GDM1 (cell line): ENCODE measurements at places on chromosomes 3 and 15.

- no peak for DNase-seq
Observed at GRCh38 chr3:78398401-78398800, 1358.5 kb downstream of the ROBO2 start.

GRCh38 chr3:102178817-102179216 lies 256.0 kb upstream of the ZPLD1 start:
- no peak for DNase-seq

- DNase-seq, result no peak
Observed at GRCh38 chr3:4033296-4033695, 234.1 kb downstream of the LRRN1 start.

- no peak for DNase-seq
Observed at GRCh38 chr3:22175947-22176346, 424.9 kb upstream of the ZNF385D start.

DNA sequence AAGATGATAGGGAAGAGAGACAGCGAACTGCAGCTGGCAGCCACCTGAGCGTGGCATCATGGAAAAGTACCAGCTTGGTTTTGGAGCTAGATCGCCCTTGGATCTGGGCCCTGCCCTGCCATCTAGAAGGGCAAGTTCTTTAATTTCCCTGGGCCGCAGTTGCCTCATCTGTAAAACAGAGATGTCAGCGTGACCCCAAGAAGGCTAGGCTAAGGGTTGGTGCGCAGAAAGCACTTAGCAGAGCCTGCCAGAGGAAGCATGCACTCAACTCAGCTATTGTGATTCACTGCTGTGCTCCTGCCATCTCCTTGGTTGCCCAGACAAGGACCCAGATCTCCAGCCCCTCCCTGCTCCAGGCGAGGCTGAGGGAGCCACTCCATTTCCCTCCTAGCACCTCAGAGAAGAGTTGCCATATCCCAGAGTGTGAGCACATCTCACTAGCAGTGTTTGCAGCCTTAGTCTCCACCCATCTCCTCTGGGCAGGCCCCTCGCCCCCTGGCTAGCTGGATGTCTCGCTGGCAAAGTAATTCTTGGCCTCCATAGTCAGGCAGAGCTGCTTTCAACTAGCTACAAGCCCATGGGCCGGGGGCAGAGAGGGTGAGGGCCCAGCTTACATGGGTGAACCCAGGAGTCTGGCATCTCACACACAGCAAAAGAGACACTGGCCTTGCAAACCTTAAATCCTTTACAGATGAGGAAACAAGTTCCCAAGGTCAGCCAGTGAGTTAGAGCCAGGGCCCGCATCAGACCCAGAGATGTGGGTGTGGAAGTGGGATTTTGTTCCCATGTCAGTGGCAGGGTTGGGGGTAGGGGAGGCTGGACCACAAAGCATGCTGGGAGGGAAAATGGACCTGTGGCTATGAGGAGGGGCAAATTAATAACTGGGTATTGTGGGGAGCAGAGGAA lies 280.7 kb upstream of the TLE3 start:
- no peak for DNase-seq

DNA sequence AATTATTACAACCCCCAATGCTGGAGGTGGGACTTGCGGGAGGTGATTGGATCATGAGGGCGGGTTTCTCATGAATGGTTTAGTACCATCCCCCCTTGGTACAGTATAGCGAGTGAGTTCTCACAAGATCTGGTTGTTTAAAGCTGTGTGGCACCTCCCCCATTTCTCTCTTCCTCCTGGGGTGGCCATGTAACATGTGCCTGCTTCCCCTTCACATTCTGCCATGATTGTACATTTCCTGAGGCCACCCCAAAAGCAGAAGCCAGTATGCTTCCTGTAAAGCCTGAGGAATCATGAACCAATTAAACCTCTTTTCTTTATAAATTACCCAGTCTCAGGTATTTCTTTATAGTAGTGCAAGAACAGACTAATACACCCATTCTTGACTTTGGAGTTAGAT lies 20.3 kb upstream of the PROK2 start:
- peak; percentile 25 for DNase-seq

- DNase-seq, result no peak
Observed at GRCh38 chr3:147943265-147943945, 534.2 kb downstream of the ZIC1 start.

GRCh38 chr3:116000311-116000710 lies 377.0 kb downstream of the GAP43 start:
- DNase-seq, result no peak

GRCh38 chr15:79872358-79873017 lies 24.3 kb downstream of the MTHFS start:
- peak; percentile 46 for DNase-seq

DNA sequence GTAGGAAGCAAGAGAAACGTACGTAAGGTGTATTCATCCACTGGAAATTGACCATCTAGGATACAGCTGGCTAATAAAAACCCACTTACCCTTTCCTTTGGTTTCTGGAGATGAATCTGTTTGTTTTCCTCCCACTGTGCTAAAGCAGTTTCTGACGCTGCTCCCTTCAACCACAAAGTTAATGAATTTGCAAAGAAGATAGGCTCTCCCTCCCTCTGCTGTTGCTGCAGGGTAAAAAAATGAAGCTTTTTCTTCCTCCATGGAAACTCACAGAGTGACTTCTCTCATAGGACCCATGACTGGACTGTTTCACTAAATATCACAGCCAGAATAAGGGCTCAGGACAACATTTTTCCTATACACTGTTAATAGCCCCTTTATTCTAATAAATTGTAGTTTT lies 172.1 kb upstream of the LRRN1 start:
- no peak for DNase-seq

DNA sequence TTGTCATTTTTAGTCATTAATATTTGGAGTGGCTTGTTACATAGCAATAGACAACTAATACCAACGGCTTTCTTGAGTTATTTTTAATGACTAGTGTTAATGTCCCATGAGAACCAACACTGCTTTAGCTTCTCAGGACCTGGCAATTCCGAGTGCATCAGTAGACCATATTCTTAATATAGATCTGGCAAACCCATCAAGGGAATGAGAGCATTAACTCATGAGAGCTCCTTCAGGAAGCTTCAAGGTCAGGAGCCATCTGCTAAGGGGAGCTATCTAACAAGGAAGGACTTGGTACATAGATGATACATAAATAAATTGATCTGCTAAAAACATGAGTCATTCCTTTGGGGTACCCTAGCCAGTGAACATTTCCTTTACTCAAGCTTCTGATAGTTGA lies 122.6 kb upstream of the EPHA3 start:
- DNase-seq, result no peak

DNA sequence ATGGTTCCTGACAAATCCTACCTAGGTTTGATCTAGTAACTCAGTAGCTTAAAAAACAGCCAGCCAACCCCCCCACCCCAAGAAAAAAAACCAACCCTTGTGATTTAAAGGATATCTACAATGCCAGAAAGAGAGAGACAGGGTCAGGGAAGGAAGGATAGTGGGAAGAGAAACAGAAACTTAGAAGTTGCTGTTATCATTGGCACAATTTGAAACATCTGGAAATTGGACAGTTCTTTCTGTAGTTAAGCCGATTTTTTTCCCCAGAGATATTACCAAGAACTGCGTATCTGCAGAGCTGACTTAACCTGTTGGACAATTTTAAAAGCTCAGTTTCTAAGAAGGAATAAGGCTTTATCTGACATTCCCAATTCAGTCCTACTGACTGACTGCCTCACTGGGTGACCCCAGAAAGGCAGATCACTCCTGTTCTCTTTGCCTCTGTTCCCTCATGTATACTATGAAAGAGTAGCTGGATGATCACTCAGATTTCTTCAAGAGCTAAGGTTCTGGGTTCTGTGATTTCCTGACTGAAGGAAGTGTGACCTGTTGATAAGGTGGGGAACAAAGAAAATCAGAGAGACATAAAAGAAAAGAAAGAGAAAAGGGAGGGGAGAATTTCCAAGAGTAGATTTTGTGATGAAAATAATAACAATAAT lies 128.3 kb downstream of the MAP2K5 start:
- no peak for DNase-seq

DNA sequence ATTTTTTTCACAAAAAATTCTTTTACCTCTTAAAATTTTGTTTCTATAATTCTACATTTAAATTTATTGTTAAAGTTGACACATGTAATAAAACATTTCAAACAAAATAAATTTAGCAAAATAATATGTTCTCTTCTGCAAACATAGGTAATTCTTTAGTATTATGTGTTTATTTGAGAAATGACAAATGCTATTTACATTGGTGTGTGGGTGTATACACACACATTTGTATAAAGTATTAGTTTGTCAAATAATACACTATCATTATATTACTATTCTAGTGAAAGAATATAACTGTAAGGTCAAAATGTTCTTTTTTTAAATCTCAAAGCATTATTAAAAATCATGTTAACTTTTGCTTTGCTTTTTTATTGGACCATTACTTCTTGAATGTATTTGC lies 1370.6 kb downstream of the SI start:
- DNase-seq, result no peak

DNA sequence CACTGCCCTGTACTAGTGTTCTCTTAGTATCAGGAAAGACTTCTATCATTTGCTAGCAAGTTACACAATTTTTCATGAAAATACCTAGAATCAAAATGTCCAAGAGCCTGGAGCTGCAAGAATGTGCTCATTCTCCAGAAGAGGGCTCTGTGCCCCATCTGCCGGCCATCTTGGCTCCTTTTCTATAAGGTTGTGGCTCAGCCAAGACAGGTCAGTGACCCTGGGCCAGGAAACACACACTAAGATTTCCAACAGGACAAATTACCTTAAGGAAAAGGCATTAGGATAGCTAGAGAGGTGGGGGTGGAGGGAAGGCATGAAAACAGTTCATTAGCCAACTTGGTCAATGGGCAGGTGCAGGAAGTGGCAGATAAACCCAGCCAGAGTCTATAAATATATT lies 20.7 kb downstream of the TIMP4 start:
- DNase-seq, result no peak

GRCh38 chr3:42672515-42672914 lies 12.8 kb upstream of the KLHL40 start:
- no peak for DNase-seq

GRCh38 chr3:160184655-160185054 lies 40.6 kb upstream of the C3orf80 start:
- DNase-seq, result peak; percentile 11

- DNase-seq, result no peak
Observed at GRCh38 chr3:158249183-158249582, 139.3 kb downstream of the RSRC1 start.

DNA sequence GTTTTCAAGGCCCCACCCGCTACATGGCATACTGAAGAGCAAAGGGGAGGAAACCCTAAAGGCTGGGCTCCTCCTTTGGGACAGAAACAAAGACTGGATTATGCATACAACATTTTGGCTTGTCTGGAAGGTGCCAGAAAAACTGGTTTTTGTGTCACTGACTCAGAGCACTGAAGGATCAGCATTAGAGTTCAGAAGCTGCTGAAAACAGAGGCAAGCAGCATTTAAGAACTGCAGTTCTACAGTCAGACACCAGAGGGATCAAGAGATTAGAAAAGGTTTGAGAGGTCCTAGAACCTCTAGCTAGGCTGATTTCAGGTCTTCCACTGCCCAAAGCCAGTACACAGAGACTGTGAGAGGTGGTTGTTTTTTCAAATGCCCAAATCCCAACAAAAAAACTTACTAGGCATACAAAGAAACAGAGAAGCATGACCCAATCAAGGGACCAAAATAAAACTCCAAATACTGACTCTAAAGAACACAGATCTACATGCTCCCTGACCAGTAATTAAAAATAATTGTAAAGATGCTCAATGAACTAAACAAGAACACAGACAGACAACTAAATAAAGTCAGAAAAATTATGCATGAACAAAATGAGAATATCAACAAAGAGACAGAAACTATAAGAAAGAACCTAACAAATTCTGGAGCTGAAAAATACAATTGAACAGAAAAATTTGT lies 91.2 kb downstream of the SENP2 start:
- DNase-seq, result peak; percentile 14

DNA sequence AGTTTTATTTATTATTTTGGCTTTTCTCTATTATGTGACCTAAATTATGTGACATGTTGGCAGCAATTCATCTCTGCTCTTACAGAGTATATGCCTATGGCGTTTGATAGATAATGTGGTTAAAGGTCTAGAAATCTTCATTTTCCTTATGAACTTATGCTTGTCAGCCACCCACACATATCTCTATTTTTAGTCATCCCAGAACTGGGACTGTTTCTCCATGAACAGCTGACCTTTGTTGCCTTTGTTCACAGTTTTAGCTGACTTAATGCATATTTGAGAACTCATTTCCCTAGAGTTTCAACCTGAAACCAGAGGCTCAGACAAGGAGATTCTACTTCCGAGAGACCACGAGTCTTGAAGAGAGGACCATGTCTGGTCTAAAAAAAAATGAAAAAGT lies 176.5 kb downstream of the RAP2B start:
- no peak for DNase-seq

- peak; percentile 48 for DNase-seq
Observed at GRCh38 chr3:179558742-179559364, 3.9 kb upstream of the ACTL6A start.

- DNase-seq, result no peak
Observed at GRCh38 chr3:194031867-194032635, 103.9 kb upstream of the HES1 start.

DNA sequence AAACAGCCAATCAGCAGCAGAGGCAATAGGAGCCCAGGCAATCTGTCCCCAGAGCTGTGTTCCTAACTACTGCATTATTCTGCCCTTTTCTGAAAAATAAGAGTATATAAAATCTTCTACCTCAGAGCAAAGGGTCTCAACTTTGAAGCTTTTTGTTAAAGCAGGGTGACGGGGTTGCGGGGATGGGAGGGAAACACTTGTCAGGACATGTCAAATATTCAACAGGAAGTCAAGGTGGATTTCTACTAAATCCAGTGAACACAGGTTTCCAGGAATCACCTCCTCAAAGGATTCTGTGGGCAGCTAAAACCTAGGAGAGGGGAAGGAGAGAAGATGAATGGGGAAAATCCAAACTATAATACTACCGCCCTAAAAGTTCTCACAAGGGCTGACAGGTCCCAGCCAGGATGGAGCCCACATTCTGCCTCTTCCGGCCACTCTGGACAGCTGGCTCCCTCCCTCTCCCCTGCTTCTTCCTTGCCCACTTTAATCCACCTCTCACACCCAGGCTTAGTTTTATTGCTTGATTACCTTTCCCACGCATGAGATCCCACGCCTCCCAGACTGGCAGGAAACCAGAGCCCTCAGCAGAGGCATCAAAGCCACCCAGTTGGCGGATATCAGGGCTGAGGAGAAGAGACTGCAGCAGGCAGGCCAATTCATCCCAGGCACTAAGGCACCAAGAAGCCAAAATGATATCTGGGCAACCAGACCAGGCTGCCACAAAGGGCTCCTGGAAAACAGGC lies 77.2 kb downstream of the OSBPL10 start:
- DNase-seq, result no peak
